GM12865 (cell line): ENCODE measurements at places on chromosomes 11 and 22.

GRCh38 chr11:33773404-33773986, 825 bp downstream of the FBXO3 start:
- peak; percentile 30 for DNase-seq

- no peak for DNase-seq
These were observed 94.0 kb upstream of the RASSF10 start for GRCh38 chr11:12915093-12915492.

DNA sequence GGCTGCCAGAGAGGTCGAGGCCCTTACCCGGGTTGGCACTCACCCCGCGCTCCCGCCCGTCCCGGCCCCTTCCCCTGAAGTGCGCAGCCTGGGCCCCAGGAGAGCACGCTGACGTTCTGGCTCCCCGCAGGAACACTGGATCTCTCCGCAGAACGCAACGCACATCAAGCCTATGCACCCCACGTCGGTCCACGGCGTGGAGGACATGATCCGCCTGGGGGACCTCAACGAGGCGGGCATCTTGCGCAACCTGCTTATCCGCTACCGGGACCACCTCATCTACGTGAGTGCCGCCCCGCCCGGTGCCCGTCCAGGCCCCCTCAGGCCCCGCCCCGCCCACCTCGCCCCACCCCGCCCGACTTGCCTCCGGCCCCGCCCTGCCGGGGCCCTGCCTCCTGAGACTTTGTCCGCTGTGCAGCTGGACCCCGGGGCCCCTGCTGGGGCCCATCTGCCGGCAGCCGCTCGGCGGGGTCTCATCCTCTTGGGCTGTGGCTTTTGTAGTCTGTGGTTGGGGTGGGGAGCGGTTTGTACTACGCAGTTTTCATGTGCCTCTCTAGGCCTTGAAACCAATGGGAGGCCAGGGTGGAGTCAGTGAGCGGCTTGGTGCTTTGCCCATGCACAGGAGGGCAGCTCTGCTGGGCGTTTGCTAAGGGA, 19.7 kb downstream of the MYO7A start:
- DNase-seq = no peak

- DNase-seq = no peak
These were observed 46.4 kb upstream of the ALX4 start for GRCh38 chr11:44356351-44356750.

GRCh38 chr11:75028724-75029123, 40.0 kb downstream of the NEU3 start:
- DNase-seq = no peak

GRCh38 chr11:131168839-131169713, 201.3 kb upstream of the NTM start:
- DNase-seq = no peak

GRCh38 chr11:116641561-116642045, 131.2 kb downstream of the BUD13 start:
- peak; percentile 50 for DNase-seq

- no peak for DNase-seq
These were observed 10.8 kb downstream of the SLC22A12 start for GRCh38 chr11:64601605-64602465.

DNA sequence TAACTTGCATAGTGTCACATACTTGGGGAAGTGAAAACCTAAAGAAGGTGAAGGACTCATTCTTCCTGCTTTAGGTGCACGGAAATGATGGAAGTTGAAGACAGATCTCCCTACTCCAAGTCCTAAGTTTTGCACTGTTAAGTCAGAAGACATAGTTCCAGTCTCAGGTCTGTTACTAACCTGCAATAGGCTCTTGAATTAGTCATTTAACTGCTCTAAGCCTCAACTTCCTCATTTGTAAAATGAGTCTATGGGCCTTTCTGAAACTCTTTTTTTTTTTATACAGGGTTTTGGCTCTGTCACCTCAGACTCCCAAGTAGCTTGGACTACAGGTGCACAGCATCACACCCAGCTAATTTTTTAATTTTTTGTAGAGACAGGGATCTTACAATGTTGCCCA, 30.8 kb upstream of the POU2AF1 start:
- DNase-seq = peak; percentile 87

- no peak for DNase-seq
These were observed 586 bp downstream of the OR56A5 start for GRCh38 chr11:5967708-5968107.

DNA sequence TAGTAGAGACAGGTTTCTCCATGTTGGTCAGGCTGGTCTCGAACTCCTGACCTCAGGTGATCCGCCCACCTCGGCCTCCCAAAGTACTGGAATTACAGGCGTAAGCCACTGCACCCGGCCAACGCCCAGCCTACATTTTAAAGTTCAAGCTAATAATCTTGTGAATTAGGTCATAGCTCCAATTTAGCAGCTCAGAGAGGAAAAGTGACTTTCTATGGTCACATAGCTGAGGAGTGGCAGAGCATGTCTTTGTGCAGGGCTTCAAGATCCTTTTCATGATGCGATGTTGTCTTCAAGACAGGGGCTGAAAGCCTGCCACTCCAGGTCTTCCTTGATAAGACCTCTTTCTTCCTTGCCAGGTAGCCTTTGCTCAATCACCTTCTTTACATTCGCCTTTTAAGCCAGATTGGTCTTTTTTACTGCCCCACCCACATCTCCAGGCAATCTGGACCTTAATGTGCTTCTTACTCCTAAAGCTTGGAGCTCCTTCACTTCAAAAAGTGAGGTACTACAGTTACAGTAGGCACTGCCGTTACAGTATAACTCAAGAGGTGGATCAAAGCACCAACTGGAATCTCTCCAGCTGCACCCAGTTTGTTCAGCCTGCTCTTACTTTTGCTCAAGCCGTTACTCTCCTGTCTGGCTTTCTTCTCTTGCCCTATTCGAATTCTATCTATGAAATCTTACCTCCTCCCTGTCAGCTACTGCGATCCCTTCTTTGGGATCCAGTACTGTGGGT, 18.2 kb downstream of the YWHAH start:
- no peak for DNase-seq

GRCh38 chr22:45740236-45740635, 68.6 kb downstream of the ATXN10 start:
- no peak for DNase-seq

DNA sequence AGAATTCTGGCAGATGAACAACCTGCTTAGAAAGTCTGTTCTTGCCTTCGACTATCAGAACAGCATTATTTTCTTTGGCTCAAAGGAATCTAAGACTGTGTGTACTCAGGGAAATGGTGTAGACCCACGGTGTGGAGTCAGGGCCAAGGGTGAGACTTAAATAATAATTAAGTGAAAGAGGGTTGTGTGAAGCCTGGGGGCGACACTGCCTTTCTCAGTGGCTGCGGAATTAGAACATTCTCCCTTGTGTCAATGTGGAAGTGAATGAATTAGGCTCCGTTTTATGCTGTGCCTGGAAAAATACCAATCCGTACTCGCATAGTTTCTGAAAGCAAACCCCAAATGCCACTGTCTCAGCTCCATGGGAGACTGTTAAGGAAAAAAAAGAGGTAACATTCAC, 50.7 kb downstream of the NAV2 start:
- DNase-seq = no peak

DNA sequence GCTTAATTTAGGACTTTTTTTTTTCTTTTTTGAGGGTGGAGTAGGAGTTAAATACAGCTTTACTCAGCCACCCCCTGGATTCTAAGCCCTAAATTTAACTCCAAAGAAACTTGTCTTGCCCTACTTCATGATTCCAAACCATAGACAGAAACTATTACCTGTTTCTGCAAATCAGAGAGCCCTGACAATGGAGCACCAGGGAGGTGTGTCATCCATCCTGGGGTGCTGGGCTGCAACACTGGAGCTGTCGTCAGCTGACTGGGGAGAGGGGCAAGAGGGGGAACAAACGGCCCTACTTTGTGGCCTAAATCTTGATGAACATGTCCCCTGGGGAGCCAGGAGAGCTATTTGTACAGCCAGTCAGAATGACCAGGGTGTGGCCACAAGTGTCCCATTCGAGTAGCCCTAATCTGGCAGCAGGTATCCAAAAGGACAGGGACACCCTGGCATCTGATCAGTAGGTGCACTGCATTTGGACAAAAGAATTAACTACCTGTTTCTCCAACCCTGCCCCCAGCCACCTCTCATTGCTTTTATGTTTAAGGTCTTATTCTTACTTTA, 50.8 kb downstream of the PLEKHA7 start:
- no peak for DNase-seq

DNA sequence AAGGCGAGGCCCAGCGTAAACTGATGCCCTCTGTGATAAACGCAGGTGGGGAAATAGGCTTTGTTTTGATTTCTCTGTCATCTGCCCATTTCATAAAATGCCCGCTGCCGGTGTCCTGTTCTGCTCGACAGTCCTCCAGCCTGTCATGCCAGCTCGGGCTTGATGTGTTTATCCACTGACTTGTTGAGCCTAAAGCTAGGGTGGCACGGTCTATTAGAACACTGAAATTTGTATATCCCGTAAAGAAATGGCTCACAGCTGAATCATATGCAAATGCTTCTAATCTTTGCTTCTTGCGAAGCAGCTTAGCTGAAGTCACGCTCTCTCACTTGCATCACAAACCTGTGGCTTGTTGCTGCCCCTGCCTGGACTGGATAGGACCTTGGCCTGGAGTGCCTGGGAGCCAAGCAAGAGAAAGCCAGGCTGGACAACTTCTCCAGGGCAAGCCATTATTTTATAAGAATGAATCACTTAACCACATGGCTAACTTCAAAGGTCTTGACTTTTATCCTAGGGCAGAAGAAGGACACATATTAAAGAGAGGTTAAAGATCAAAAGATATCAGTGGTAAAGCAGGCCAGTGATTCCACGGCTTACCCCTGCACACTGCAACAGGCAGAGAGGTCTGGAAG, 33.1 kb downstream of the EHF start:
- DNase-seq = no peak

DNA sequence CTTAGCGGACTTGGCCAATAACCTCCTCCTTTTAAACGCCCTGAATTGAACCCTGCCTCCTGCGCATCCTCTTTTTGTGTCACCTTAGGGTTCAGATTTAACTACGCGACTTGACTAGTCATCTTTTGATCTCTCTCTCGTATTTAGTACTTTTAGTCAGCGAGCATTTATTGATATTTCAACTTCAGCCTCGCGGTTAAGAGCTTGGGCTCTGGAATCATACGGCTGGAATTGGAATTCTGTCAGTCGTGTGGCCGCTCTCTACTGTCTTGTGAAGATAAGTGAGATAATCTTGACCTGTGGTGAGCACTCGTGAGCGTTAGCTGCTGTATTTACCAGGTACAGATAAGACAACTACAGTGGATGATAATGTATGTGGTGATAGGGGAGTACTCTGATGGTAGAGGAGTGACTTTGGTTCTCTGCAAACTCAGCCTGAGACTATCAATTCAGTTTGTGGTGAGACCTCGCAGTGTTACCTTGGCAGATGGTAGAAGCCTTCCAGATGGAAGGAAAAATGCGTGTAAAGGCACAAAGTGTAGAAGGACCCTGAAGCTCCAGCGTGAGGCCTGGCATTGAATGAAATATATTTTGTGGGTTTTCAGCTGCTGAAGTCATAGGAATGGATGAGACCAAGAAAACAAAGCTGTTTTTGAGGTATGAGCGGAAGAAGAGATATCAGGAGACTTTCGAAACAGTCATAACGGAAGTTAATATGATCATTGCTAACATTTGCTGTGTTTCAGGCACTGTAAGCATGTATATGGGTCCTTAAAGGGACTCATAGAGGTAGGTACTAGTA, 682 bp downstream of the ATM start:
- peak; percentile 76 for DNase-seq

GRCh38 chr11:121595717-121596161, 143.0 kb upstream of the SORL1-AS1 start:
- no peak for DNase-seq

DNA sequence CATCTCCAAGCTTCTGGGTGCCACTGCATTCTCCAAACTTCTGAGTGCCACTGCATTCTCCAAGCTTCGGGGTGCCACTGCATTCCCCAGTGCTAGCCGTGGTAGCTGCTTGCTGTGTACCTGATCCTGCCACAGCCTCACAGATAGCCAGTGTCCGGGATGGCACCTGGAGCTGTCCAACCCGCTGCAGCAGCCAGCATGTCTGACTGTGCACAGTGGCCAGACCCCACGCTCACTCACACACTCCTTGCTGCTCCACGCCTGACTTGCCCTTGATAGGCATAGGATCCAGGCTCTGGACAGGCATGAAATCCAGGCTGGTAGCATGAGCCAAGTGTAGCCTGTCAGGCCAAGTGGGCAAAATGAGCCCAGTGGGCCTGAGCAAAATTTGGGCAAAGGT, 465.0 kb downstream of the GUCY1A2 start:
- no peak for DNase-seq

GRCh38 chr22:45212306-45212709, 28.4 kb downstream of the KIAA0930 start:
- DNase-seq = no peak

DNA sequence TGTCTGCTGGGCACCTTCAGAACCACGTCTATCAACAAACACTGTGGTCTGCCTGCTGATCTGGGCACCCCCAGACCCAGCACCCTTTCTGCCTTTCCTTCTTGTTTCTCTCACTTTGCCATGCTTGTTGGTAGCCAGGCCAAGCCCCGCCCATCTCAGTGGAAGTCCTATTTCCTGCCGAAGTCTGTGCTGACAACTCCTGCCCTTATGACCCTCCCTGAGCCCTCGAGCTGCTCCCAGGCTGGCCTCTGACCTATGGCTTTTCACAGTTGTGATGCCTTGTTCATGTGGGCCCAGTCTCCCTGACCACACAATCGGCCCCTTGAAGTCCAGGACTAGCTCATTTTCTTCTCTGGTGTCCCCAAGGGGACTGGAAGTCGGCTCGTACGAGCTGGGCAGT, 132.1 kb downstream of the DSCAML1 start:
- no peak for DNase-seq

GRCh38 chr22:46731246-46732040, 6.6 kb downstream of the CERK start:
- DNase-seq = no peak

DNA sequence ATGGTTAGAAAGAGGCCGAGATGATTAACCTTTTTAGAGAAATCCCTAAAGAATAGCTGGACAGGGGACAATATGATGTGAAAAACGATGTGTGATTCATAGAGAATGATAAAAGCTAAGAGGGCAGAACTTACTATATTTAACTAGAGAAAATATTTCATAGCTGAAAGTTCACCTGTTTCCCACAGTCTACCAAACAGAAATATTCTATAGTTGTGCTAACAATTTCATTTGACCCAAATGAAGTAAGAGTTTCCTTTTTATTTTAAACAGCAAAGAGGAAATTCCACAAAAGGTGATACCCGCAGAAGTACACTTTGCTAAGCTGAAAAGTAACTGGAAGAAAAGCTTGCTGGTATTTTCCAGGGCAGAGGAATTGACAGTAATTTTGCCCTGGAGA, 26.7 kb downstream of the ALKBH8 start:
- DNase-seq = no peak

- DNase-seq = no peak
These were observed 23.9 kb downstream of the IGLL5 start for GRCh38 chr22:22911327-22912134.

- no peak for DNase-seq
These were observed 74.1 kb downstream of the PIWIL4 start for GRCh38 chr11:94641167-94641761.

DNA sequence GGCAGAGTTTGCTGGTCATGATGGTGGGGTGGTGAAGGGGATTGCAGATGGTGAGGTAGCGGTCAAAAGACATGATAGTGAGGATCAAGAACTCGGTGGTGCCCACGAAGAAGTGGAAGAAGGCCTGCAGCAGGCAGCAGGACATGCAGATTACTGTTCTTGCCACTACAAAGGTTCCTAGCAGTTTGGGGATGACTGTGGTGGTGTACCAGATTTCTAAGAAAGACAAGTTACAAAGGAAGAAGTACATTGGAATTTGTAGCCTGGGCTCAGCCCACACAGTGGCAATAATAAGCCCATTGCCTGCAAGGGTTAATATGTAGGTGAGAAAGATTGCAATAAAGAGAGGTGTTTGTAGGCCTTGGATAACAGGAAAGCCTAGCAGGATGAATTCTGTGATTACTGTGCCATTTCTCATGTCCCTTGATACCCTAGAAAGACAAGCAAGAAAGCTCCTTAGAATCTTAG, at the start of gene OR6X1:
Gene OR6X1 (minus strand): TSS at position 418 of the 468 bp plus-strand sequence. CDS start 0 bp downstream, at position 418.
- DNase-seq = no peak
